ENCODE measurements at places on chromosomes 5 and 9.

- DNase-seq = peak; percentile 90
Observed at GRCh38 chr9:121725008-121725775, 73.8 kb downstream of the DAB2IP start.

DNA sequence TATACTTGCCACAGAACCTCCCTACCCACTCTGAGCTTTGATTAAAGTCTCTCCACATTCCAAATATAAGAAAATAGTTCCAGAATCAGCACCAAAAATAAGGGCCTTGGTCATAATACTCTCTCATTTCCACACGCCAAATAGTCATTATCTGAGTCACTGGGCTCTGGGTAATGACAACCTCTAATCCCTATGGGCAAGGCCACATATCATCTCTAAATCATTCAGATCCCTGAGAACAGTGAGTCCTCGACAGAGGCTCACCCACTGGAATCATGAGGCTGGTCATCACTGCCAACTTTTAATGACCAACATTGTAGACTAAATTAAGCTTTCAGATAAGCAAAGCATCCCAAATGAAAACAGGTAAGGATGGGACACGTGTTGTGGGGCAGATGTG lies 28.1 kb downstream of the FAM114A2 start:
- DNase-seq = no peak

DNA sequence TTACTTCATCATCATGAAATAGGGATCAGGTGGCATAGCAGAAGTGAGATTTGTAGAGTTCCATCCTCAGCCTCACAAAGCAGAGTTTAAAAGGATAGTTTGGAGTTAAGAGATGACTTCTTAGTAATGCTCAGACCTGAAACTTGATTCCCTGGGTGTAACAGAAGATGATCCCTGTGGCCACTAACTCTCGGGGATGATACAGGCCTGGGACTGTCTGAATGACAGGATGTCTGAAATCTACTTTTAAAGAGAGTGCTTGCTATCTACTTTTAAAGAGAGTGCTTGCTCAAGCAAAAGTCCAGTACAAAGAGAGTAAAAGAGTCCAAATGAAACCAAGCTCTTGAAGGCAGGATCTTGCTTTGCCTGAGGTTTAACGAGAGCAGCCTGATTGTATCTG lies 14.6 kb downstream of the ADAMTS16 start:
- DNase-seq = no peak

DNA sequence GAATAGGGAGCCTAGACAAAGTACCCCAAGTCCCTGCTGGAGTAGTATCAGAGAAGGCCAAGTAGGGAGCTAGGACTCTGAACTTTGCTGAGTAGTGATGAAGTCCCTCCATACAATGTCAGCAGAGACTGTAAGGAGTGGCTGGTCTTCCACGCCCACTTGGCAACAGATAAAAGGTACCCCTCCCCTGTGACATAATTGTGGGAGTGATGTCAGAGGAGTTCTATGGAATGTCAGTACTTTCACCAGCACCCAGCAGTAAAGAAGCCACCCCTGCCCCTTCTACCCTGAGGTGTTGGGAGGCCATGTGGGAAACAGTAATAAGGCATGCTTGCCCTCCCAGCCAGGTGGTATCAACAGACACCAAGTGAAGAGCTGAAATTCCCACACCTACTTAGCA lies 143.9 kb downstream of the SLIT3 start:
- DNase-seq = no peak

GRCh38 chr5:135151256-135151655 lies 117.2 kb upstream of the PITX1 start:
- no peak for DNase-seq

DNA sequence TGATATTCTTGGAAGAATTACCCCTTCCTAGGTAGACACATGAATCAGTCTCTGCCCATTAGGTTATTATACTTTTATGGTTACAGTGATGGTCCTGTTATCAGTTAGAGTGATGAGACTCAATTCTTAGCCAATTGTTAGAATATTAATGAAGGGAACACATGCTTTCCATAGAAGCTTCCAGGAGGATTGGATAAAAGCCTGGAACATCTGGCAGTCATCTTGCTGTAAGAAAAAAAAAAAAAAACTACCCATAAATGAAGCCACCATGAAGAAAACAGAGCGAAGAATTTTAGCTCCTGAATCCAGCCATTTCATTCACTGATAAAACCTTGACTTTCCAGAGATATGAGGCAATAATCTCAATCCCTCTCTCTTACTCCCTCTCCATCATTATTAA lies 262.5 kb upstream of the GRIN3A start:
- no peak for DNase-seq
